ENCODE measurements at places on chromosomes 3 and 15. TPM values are rescaled to one million over a fixed set of nuclear protein-coding genes. Genes with fewer than 3 reads are reported as not detected.

The GOLGA6L10 gene
- total RNA-seq, result 0.60 TPM

The CPB1 gene
- not detected for total RNA-seq

The CACNA2D2 gene
- total RNA-seq, result 1.4 TPM

The CAMKV gene
- total RNA-seq, result not detected

DNA sequence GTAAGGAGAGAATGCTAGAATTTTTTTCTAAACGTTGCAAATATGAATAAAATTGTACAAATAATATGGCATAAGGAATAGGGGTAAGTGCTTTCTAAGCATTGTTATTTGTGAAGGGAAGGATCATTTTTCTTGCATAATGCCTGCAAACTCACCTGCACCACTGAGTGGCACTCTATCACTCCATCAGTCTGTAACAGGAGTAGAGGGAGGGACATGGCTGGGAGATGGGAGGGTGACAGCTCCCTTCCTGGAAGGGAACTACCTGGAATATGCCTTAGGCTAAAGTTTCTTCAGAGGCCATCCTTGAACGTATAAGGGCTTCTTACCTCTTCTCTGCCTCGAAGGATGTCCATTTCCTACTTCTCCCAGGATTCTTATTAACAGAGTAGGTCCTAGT lies 3.0 kb downstream of the NAALADL2 start:
- no peaks in the 10 kb centered on the region for H3K27me3 ChIP-seq
- peaks cover 17% of the 10 kb centered on the region for H3K4me1 ChIP-seq
- DNase-seq, result no peak
- no peak overlapping the region for H3K4me3 ChIP-seq
- H3K36me3 ChIP-seq, result no peaks in the 10 kb centered on the region
- no peak overlapping the region for H3K27ac ChIP-seq

DNA sequence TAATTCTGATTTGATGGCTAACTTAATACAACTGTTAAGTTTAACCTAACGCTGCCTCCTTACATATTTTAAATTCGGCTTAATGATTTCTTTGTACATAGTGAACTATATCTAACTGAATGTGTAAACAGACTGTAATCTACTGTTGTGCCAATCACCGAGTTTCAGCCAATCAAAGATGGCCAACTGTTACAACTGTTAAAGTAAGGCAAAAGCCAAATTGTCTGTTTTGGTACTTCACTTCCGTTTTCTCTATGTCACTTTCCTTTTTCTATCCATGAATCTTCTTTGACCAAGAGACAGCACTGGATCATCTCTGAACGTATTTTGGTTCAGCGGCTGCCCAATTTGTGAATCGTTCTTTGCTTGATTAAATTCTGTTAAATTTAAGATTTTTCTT lies 137.0 kb downstream of the LMLN start:
- H3K27ac ChIP-seq, result no peak overlapping the region
- H3K27me3 ChIP-seq, result peaks cover 40% of the 10 kb centered on the region
- H3K4me1 ChIP-seq, result no peaks in the 10 kb centered on the region

DNA sequence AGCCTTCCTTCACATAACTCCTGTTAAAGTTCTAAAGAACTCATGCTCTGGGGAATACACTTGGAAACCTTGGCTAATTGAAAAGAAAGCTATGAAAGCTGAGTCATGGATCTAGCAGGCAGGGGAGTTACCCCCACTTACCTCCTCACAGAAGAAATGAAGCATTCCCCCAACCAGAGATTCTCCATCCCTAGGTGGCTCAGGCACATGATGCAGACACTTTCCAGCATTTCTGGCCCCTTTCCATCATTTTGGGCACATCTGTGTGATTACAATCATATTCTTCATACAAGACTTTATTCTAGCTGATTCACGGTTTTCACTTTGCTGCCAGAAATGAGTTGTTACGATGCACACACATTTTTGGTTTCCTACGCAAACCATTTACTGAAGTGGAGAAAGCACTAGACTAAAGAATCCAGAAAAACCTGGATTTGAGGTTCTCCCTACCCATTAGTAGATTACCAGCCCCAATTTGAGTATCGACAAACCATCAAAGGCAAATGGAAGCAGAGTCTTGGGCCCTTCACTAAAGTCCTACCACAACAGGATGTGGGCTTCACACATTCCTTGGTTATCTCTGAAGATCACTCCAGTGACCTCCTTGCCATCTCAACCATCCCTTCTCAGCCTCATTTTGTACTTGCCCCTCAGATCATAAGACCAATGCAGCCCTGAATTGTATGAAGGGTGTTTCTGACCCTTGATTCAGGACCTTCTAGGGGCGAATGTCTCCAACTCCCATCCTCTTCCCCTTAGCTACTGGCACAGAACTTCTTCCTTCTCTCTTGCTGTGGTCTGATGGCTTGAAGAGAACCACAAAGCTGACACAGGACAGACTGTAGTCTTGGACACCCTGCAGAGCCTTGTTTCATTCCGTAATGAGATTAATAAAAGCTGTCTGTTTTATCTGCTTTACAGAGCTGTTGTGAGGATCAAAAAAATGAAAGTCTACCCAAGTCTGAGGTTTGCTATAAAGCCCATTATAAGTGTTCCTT lies 42.5 kb upstream of the SNRK start:
- H3K27me3 ChIP-seq, result no peaks in the 10 kb centered on the region
- peaks cover 30% of the 10 kb centered on the region for H3K4me1 ChIP-seq
- DNase-seq, result no peak
- no peak overlapping the region for H3K4me3 ChIP-seq
- no peaks in the 10 kb centered on the region for H3K36me3 ChIP-seq

DNA sequence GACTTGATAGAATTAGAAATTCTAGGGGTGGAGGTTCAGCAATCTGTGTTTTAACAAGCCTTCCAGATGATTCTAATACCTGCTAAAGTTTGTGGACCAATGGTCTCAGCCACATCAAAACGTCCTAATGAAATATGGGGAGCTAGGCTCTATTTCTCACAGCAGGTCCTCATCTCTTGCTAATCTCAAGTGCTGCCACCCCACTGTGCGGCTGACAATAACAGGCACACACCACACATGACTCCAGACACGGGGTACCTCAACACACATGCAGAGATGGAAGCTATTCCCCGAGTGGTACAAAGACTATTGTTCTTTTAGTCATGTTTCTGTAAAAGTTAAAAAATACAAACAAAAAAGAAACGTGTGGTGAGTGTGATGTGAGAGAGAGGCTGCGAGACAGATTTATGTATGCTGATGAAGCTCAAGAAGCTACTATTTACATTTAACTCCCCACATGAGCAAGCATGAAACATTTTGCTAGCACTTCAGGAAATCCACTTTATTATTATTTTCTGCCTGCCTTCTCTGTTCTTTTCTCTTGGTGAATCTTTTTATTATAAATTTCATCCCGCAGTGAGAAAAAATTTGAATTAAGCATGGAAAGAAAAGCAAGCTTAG lies 405.6 kb downstream of the MAGI1 start:
- H3K4me1 ChIP-seq, result no peaks in the 10 kb centered on the region
- H3K4me3 ChIP-seq, result no peak overlapping the region
- no peak overlapping the region for H3K27ac ChIP-seq
- no peaks in the 10 kb centered on the region for H3K36me3 ChIP-seq

DNA sequence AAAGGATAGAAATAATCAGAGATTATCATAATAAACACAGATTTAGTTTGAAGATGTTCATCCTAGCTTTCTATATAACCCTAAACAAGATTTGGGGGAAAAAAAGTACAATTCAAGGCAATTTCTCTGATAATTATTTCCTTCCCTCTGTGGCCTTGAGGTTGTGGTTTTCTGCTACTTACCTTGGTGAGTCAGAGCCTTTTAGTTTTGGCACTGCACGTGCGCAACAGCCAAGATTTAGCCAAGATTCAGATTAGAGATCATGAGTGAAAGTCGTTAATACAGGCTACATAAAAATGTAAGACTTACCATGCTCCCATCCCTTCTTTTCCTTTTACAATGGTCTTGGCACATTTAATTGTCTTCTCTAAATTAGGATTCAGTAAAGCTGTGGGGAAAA lies 6.7 kb downstream of the LYZL4 start:
- H3K27ac ChIP-seq, result no peak overlapping the region
- H3K36me3 ChIP-seq, result no peaks in the 10 kb centered on the region
- H3K4me3 ChIP-seq, result no peak overlapping the region
- DNase-seq, result no peak
- H3K4me1 ChIP-seq, result no peaks in the 10 kb centered on the region

DNA sequence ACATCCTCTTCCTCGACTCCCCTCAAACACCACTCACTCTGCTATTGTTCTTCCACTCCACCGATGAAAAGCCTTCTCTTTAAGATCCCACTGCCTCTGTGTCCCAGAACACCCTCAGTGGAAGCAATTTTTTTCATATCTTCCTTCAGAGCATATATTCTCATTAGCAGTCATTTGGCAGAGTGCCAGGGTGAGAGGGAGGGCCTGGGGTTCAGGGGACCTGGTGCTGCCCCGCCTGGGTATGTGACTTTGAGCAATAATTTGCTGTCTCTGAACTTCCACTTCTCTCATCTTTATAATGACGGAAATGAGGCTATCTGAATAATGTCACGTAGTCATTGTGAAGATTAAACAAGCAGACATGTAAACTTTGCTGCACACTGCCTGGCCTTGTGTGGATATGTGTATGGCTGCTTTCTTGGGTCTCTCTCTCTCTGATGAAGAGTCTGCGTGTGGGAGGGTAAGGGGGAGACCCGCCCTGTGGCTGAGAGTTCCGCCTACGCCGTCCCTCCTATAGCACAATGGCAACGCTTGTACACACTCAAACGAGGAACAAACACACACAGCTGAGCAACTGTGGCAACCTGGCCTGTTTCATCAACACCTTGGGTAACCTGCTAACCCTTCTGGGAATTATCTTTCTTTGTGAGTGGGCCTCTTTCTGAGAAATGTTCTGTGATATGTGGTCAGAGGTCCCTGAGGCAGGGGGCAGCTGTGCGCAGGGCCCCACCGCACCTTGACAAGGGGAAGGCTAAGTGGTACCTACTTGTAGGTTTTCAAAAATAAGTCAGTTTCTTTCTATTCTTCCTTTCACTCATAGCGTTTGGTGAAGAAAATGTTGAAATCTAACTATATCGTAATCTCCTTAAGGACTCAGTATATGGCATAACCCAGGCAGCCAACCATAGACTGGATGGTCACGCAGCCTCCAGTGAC lies 369.8 kb downstream of the SV2B start:
- no peaks in the 10 kb centered on the region for H3K27me3 ChIP-seq
- H3K36me3 ChIP-seq, result no peaks in the 10 kb centered on the region

DNA sequence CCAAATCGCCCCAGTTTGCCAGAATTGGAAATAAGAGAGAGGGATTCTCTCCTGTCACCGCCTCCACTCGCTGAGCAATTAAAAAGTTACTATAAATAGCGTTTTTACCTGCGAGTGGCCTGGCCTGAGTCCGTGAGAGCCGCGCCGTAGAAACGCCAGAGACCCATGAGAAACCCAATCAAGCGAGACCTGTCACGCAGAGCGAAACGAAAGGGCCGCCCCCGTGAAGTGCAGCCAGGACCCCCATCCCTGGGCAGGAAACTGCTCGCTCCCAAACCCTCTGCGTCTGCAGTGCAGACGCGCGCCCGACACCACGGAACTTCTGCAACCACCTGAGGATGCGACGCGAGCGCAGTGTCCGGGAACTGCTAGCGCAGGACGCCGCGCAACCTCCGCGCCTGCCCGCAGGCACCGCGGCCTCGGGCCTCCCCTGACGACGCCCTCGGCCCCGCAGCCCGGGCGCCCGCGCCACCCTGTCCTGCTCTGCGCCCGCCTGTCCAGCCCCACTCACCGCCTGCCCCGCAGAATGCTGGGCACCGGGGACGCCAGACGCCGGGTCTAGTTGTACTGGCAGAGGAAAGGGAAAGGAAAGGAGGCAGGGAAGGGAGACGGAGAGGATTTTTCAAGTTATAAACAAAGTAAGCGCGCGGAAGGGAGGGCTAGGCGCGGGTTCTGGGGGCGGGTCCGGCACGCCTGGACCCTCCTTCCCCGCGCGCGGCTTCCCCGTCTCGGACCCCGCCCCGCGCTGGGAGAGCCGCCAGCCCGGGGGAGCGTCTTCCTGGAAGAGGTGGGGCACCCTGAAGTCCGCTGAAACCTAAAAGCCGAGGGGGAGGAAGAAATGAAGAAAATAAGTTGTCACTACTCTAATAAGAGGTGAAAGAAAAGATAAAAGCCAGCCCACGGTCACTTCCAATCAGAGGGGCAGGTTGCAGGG lies at the start of gene PLSCR4:
TSS of gene PLSCR4 (minus strand) at position 657 of the 934 bp plus-strand sequence. CDS start 29,034 bp downstream, outside the sequence.
- no peaks in the 10 kb centered on the region for H3K27me3 ChIP-seq
- H3K27ac ChIP-seq, result peak within 1 kb of the TSS; percentile 91
- H3K36me3 ChIP-seq, result no peaks in the 10 kb centered on the region
- H3K4me1 ChIP-seq, result peaks cover 6% of the 10 kb centered on the region

GRCh38 chr3:64229903-64230302 lies 4.6 kb upstream of the PRICKLE2 start:
- no peak overlapping the region for H3K27ac ChIP-seq
- no peak overlapping the region for H3K4me3 ChIP-seq
- DNase-seq, result no peak

- peaks cover 45% of the 10 kb centered on the region for H3K4me1 ChIP-seq
- no peak for DNase-seq
- H3K36me3 ChIP-seq, result no peaks in the 10 kb centered on the region
- no peak overlapping the region for H3K27ac ChIP-seq
- H3K4me3 ChIP-seq, result no peak overlapping the region
These were observed 37.7 kb downstream of the PLD1 start for GRCh38 chr3:171772427-171773056.

DNA sequence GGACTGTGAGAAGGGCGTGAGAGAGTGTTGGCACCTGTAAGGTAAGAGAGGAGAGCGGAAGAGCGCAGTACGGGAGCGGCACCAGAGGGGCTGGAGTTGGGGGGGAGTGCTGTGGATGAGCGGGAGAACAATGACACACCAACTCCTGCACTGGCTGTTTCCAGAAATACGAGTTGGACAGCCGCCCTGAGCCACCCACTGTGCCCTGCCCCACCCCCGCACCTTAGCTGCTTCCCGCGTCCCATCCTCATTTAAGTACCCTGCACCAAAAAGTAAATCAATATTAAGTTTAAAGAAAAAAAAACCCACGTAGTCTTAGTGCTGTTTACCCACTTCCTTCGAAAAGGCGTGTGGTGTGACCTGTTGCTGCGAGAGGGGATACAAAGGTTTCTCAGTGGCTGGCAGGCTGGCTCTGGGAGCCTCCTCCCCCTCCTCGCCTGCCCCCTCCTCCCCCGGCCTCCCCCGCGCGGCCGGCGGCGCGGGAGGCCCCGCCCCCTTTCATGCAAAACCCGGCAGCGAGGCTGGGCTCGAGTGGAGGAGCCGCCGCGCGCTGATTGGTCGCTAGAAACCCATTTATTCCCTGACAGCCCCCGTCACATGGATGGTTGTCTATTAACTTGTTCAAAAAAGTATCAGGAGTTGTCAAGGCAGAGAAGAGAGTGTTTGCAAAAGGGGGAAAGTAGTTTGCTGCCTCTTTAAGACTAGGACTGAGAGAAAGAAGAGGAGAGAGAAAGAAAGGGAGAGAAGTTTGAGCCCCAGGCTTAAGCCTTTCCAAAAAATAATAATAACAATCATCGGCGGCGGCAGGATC lies at the start of gene SOX2:
TSS of gene SOX2 (plus strand) at position 601 of the 811 bp plus-strand sequence. CDS start 436 bp downstream, outside the sequence.
- no peak for DNase-seq
- H3K4me1 ChIP-seq, result peaks cover 40% of the 10 kb centered on the region
- H3K4me3 ChIP-seq, result peak within 1 kb of the TSS; percentile 52
- H3K27me3 ChIP-seq, result peaks cover 100% of the 10 kb centered on the region

DNA sequence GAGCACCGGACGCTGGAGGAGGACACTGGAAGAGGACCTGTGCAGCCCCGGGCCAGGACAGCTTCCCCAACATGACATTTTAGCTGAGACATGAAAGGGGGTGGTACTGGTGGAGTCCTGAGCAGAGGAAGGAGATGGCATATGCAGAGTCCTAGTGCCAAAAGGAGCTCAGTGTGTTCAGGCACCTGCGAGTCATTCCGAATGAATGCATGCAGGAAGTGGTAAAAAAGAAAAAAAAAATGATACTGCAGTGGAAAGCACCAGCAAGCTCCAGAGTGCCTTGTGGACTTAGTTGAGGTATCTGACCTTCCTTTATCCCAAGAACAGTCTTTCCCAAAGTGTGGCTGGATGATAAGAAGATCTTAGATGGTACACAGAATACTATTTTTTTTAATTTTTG lies 6.6 kb upstream of the ZNF148 start:
- H3K36me3 ChIP-seq, result no peaks in the 10 kb centered on the region
- no peaks in the 10 kb centered on the region for H3K27me3 ChIP-seq
- H3K4me1 ChIP-seq, result no peaks in the 10 kb centered on the region
- no peak for DNase-seq
- no peak overlapping the region for H3K4me3 ChIP-seq
